ENCODE measurements at places on chromosomes 4 and X.

DNA sequence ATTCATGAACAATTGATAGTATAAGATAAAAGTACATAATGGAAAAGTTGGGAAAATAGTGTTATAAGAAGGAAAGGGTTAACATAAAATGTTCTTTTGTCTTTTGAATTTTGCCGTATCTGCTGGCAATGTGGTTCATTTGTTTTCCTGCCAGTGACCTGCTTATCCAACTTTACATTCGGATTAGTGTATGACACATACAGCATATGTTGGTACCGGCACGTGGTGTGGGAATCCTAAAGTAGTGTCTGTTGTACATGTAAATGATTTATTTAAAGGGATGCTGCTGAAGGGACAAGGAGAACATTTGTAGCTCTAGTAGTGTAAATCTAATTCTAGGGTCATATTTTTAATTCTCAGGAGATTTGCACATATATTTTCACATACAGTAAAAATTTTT is 11.5 kb downstream of the RAB9A start:
- DNase-seq, result no peak

GRCh38 chr4:54659749-54660535 is 2.2 kb downstream of the KIT start:
- no peak for DNase-seq

DNA sequence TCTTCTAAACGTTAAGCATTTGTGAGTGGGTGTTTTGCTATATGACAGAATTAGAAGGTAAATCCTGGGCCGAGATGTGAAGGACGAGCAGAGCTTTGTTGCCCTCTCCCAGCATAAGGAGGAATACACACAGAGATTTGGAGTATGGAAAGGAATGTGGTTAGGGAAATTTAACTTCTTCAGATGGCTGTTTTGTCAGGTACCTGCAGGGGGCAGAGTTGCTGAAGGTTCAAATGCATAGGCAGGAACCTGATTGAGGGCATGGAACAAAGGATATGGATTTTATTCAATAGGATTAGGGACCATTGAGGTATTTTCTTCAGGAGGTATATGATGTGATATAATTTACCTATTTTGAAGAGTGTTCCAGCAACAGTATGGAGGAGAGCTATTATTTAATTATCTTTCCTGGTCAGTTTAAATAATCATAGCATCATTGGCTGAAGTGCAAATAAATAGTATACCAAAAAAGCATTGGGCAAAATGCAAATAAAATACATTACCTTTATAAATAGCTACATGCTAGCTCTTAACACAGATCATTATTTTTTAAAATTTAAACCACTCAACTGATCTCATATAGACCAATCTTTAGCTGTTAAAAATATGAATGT is 143.6 kb downstream of the SLIT2 start:
- DNase-seq, result peak; percentile 18

- DNase-seq, result no peak
Measured at GRCh38 chr4:13524504-13525243, 19.6 kb downstream of the NKX3-2 start.

GRCh38 chr4:128315756-128316520 is 28.3 kb upstream of the PGRMC2 start:
- DNase-seq, result no peak

GRCh38 chrX:154049209-154050112 is 29.8 kb upstream of the IRAK1 start:
- no peak for DNase-seq

DNA sequence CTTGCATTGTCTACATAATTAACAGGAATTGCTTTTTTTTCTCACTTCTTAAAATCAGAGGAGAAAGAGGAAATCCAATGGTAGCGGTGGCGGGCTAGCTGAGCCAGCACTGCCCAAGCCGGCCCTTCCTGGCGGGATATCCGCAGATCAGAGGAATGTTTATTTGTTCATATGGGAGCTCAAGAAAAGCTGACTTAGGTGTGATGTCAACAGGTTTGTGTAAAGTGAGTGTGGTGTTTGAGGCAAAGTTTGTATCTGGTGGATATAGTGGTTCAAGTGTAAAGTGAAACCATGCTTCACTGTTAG is 466 bp upstream of the SLC39A8 start:
- DNase-seq, result no peak

GRCh38 chr4:67575232-67576058 is 16.9 kb downstream of the STAP1 start:
- no peak for DNase-seq

GRCh38 chr4:55793479-55793878 is 26.1 kb upstream of the EXOC1L start:
- DNase-seq, result no peak

DNA sequence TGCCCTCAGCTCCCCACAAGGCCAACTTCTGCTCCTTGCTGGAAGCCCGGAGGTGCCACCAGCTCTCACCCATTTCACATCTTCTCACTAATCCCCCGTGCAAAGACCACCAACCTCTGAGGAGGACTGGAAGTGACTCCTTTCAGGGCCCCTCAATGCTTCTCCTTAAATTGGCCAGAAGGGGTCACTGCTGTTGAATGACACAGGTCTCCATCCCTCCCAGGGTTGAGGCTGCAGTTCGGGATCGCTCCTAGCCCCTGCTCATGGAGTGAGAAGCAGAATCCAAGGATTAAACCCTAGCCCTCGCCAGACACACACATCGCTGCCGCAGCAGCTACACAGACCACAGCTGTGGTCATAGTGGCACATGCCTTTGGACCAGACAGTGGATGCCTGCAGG is 279.5 kb upstream of the TAPT1 start:
- DNase-seq, result no peak

GRCh38 chr4:65911720-65912119 is 241.4 kb upstream of the EPHA5 start:
- no peak for DNase-seq

- DNase-seq, result no peak
Measured at GRCh38 chr4:128424527-128425497, 137.2 kb upstream of the PGRMC2 start.

GRCh38 chr4:80730158-80730557 is 300.4 kb upstream of the BMP3 start:
- DNase-seq, result no peak

- no peak for DNase-seq
Measured at GRCh38 chrX:17805120-17805519, 56.0 kb downstream of the RAI2 start.

- no peak for DNase-seq
Measured at GRCh38 chr4:112184438-112184837, 39.2 kb downstream of the FAM241A start.

DNA sequence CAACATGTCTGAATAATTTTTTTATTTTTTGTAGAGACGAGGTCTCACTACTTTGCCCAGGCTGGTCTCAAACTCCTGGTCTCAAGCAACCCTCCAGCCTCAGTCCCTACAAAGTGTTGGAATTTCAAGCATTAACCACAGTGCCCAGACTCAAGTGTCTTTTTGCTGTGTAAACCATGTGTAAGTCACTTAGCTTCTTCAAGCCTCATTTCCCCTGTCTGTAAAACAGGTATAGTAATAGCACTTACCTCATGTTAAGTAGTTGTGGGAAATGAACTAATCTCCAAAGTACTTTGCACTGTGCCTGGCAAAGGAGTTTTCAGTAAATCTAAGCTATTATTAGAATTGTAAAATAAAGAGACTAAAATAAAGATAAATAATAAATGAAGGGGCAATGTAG is 35.7 kb downstream of the STBD1 start:
- DNase-seq, result no peak

GRCh38 chr4:82508806-82509428 is 52.9 kb downstream of the TMEM150C start:
- no peak for DNase-seq

GRCh38 chr4:22477136-22477812 is 38.6 kb downstream of the ADGRA3 start:
- DNase-seq, result peak; percentile 9

- DNase-seq, result peak; percentile 32
Measured at GRCh38 chr4:69617083-69617694, 22.3 kb downstream of the UGT2A2 start.

- no peak for DNase-seq
Measured at GRCh38 chr4:164095313-164096110, 601.0 kb downstream of the TMA16 start.

DNA sequence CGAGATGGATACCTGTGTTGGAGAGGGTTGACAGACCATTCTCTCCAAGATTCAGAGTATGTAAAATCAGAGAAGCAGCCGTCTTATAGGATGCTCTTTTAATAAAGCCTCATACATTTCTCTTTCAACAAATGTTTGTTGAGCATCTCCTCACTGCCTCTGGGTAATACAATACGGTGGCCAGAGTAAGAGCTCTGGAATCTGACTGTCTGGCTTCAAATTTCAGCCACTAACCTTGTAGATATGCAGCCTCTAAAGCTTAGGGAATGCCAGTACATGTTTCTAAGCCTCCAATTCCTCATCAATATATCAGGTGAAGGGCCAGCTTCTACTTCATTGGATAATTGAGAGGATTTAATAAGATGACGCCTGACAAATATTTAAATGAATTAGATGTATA is 61.3 kb downstream of the CLNK start:
- DNase-seq, result no peak

DNA sequence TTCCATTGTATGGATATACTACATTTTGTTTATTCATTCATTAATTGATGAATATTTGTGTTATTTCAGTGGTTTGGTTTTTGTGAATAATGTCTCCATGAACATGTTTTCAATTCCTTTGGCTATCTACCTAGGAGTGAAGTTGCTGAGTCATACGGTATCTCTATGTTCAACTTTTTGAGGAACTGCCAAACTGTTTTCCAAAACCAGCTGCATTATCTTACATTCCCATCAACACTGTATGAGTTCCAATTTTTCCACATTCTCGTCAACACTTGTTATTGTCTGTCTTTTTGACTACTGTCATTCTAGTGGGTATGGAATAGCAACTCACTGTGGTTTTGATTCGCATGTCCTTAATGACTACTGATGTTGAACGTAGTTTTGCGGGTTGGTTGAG is 388.6 kb upstream of the MAGEB2 start:
- DNase-seq, result no peak

GRCh38 chr4:145406970-145407369 is 74.7 kb upstream of the SMAD1 start:
- DNase-seq, result no peak

- DNase-seq, result no peak
Measured at GRCh38 chrX:10427249-10427648, 193.1 kb downstream of the MID1 start.

GRCh38 chrX:115400960-115401359 is 111.4 kb downstream of the LUZP4 start:
- no peak for DNase-seq

DNA sequence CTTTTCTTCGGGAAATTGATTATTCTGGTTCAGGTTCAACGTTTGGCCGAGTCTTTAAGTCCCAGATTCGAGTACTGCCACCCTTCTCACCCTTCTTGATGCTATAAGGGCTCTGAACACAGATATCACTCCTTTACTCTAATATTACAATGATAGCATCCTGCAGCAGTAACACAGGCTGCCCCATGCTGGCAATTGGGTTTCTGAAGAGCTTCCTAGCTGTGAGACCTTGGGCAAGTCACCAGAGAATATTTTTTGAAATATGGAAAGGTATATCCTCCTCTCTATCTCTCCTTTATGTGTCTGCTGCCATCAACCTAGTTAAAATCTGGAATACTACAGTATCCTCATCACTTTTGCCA is 297 bp upstream of the MTMR8 start:
- DNase-seq, result no peak

GRCh38 chrX:28979877-28980276 is 392.6 kb downstream of the IL1RAPL1 start:
- DNase-seq, result no peak

GRCh38 chrX:123713841-123714240 is 19.0 kb downstream of the THOC2 start:
- DNase-seq, result no peak

GRCh38 chrX:12790885-12791256 is 341 bp upstream of the PRPS2 start:
- DNase-seq, result no peak

DNA sequence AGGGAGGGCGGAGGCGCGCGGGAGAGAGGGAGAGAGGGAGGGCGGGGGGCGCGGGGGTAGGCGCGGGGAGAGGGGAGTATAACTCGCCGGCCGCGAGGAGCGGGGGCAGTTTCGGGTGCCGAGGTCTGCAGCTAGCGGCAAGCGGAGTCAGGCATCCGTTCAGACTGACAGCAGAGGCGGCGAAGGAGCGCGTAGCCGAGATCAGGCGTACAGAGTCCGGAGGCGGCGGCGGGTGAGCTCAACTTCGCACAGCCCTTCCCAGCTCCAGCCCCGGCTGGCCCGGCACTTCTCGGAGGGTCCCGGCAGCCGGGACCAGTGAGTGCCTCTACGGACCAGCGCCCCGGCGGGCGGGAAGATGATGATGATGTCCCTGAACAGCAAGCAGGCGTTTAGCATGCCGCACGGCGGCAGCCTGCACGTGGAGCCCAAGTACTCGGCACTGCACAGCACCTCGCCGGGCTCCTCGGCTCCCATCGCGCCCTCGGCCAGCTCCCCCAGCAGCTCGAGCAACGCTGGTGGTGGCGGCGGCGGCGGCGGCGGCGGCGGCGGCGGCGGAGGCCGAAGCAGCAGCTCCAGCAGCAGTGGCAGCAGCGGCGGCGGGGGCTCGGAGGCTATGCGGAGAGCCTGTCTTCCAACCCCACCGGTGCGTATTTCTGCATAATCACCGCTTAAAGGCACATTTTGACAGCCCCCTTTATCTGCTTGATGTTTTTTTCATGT is at the start of gene POU4F2:
TSS of gene POU4F2 (plus strand) at position 108 of the 720 bp plus-strand sequence. CDS start at position 356, 248 bp downstream.
- DNase-seq, result no peak

DNA sequence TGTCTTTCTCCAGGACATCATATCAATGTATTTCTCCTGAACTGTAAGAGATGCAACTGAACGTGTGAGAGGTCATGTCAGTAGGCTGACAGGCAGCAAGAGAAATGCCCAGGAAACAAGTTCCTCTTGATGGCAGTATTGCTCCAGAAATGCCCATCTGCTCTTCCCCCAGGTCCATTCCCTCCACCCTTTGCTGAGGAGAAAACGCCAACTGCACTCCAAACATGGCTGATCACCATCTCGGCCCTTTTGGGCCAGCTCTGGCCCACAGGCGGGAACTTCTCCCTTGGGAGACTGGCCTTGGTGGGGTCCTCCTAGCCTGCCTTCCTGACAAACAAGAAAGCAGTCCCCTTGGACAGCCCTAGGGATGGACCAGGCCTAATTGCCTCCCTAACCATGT is 276.5 kb upstream of the AGTR2 start:
- peak; percentile 78 for DNase-seq

DNA sequence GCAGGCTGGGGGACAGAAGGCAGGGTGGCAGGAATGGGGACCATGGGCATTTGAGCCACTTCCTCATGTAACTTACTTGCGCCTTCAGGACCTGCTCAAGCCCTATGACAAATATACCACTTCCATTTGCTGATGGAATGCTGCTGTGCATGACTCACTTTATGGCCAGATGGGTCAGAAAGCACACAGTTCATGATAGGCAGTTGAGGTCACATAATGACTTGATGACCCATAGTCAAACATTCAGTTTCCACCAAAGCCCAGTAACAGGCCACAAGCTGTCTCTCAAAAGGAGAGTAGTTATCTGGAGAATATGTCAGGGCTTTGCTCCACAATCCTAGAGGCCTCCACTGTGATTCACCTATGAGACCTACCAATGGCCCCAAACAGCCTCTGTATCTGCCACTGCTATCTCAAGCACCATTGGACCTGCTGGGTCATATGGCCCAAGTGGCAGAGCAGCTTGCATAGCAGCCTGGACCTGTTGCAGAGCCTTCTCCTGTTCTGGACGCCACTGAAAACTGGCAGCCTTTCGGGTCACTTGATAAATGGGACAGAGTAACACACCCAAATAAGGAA is 5.3 kb upstream of the PAPSS1 start:
- no peak for DNase-seq
